NCI-H187 treated with DMSO at 0.1 percent for 48 hours (cell line): ENCODE measurements at places on chromosomes 4 and X.

GRCh38 chrX:6134255-6134654, 94.4 kb downstream of the NLGN4X start:
- DNase-seq: no peak

DNA sequence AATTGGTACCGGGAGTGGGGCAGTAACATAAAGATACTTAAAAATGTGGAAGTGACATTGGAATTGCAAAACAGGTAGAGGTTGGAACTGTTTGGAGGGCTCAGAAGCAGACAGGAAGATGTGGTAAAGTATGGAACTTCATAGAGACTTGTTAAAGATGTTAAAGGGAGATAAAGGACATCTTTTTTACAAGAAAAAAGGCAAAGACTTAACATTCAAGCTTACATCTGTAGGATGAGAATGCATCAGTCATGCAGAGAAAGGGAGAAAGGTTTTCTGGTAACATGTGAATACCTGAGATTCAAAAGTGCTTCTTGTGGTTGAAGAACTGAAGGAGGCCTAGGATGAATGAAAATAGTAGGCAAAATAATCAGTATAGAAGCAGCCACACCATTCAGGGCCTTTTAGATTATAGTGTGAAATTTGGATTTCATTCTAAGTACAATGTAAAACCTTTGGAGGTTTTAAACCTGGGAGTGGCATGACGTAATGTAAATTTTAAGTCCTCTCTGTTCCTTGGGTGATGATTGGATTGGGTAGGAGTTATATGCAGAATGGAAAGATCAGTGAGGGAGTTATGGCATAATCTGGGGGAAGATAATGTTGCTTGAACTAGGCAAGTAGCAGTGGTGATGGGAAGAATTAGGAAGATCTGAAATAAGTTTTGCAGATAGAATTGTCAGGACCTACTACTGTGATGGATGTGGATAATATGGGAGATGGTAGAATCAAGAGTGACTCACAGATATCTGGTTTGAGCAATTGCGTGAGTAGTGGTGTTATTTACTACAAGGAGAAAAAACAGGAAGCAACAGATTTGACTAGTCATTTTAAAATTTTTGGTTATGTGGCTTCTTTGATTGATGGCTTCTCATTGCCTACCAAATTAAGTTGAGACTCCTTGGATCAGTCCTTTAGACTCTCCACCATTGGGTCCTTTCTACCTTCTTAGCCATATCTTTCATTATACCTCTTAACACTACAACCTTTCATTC, 138.7 kb downstream of the VSIG4 start:
- no peak for DNase-seq

DNA sequence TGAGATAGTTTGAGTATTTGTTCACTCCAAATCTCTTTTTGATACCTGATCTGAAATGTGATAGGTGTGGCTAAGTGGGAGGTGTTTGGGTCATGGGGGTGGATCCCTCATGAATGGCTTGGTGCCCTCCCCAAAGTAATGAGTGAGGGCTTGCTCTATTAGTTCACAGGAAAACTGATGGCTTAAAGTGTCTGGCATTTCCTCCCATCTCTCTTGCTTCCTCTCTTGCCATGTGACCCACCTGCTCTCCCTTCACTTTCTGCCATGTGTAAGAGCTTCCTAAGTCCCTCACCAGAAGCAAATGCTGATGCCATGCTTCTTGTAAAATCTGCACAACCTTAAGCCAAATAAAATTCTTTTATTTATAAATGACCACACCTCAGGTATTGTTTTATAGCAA, 61.1 kb downstream of the MAD2L1 start:
- DNase-seq: no peak

DNA sequence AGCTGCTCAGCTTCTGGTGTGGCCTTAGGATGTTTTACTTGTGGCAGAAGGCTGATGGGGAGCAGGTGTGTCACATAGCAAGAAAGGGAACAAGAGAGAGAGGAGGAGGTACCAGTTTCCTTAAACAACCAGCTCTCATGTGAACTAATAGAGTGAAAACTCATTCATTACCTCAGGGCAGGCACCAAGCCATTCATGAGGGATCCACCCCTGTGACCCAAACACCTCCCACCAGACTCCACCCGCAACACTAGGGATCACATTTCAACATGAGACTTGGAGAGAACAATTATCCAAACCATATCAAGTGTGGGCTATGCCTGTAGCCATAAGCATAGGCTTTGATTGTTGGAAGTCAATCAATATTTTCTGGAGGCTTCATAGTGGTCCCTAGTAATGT, 56.0 kb downstream of the GSX2 start:
- no peak for DNase-seq

DNA sequence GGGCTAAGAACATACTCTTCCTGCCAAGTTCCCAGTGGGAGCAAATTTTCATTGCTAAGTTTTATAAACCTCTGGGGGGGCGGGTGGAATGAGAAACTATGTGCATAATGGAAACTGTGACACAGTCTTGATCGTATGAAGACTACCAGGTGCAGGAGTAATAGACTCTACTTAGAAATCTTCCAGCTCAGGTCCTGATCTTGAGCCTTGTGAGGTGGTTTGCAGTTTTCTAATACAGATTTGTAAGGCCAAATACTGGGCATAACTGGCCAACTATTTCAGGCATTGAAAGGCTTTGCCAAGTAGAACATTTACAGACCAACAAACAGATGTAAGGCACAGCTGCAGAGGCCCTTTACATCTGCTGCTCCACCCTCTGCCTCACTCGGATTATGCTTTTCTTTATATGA, 89.7 kb upstream of the CBR4 start:
- no peak for DNase-seq

DNA sequence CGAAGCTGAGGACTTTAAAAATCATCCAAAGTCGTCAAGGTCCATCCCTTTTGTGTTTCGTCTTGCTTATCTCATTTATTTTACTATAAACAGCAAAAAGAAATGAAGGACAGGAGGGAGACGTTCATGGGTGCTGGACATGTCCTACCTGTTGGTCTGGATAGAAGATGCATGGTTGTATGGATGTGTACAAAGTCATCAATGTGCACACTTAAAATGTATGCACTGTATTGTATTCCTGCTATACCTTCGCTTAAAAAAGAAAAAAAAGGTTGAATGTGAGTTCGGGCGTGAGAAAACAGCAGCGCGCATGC, 313 bp upstream of the BLOC1S4 start:
- DNase-seq: no peak

GRCh38 chrX:45771114-45771513, 570.4 kb upstream of the DIPK2B start:
- DNase-seq: no peak

- no peak for DNase-seq
Observed at GRCh38 chr4:54289316-54289715, 60.2 kb downstream of the PDGFRA start.

GRCh38 chrX:106927700-106928099, 7.5 kb downstream of the CLDN2 start:
- no peak for DNase-seq
